ENCODE measurements at places on chromosomes 12 and 14.

GRCh38 chr14:76491172-76491930, 115.4 kb downstream of the ESRRB start:
- DNase-seq = no peak

DNA sequence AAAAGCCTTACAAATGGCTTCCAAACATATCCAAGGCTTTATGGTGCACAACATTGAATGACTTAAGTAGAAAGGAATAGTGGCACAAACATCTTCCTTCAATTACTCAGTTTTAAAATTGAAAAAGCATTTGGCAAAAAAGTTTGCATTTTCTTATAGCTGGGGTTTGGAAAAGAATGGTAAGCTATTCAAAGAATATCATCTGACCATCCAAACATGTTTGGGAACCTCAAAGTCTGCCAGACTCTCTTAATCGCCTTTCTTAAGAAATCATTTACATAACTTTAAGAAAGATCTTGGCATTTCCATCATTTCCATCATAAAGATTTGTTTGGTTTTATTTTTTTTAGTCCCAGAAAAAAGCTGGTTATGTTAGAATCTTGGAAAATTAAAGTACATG, 210.1 kb upstream of the PELI2 start:
- DNase-seq = no peak

GRCh38 chr12:53208435-53208834, 1.4 kb upstream of the ITGB7 start:
- DNase-seq = peak; percentile 62

DNA sequence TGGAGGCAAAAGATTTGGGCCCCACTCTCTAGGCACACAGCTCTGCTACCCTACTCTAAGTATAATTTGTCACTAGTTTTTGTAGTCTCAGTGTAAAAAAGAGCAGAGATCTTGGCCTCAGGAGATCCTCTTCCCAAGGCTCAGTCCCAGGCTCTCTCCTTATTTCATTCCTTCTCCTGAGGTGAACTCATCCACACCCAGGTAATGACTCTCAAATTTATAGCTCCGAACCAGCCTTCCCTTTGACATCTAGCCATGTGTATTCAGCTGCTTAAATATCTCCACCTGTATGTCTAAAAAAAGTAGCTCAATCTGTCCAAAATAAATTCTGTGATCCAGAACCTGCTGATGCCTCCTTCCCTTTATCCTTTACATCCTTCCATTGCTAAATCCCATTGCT, 173.5 kb upstream of the HIF1A start:
- DNase-seq = no peak

DNA sequence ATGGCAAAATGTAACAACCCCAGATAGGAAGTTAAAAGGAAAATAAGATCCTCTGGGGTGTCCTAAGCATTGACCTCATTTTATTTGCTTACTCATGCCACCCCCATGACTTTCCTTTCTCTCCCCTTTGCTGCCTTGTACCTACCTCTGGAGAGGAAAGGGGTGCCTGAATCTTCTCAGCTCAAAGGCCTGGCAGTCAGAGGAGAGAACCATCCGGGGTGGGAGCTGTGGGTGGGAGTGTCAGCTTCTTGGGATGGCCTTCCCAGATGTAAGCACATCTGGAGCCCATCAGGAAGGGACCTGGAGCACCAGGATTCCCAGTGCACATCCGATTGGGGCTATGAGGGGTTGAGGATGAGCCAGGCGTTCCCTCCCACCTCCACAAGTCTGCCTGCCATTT, 5.2 kb upstream of the ITGA5 start:
- DNase-seq = no peak
